ENCODE measurements at places on chromosomes 4 and X.

- no peaks in the 10 kb centered on the region for H3K4me1 ChIP-seq
- peaks cover 4% of the 10 kb centered on the region for H3K36me3 ChIP-seq
- peak overlapping the region; percentile 79 for H3K27ac ChIP-seq
- no peak overlapping the region for H3K4me3 ChIP-seq
- DNase-seq: no peak
Observed at GRCh38 chrX:18894156-18894555, 89.8 kb downstream of the PHKA2 start.

GRCh38 chr4:158807691-158808090 lies 38.9 kb downstream of the FNIP2 start:
- no peak for DNase-seq
- no peaks in the 10 kb centered on the region for H3K27me3 ChIP-seq
- H3K4me1 ChIP-seq: peaks cover 85% of the 10 kb centered on the region
- peak overlapping the region; percentile 27 for H3K27ac ChIP-seq
- no peak overlapping the region for H3K4me3 ChIP-seq

DNA sequence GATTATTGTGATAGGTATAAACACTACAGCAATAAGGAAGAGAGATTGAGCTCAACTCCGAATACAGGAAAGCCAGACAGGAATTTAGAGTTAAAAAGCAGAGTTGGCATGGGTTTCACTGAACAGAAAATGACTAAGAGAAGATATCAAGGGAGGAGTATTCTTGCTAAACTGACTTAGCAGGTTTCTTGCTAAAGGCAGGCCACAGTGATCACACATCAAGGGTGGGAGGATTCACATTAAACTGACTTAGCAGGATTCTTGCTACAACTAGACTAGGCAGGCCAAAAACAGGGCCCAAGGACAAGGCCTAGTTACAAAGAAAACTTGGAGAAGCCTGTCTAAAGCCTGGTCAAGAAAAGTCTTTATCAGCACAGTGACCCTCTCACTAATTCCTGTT lies 195.1 kb downstream of the MAGEB5 start:
- H3K27me3 ChIP-seq: no peaks in the 10 kb centered on the region
- no peak for DNase-seq
- H3K27ac ChIP-seq: no peak overlapping the region
- H3K36me3 ChIP-seq: no peaks in the 10 kb centered on the region

DNA sequence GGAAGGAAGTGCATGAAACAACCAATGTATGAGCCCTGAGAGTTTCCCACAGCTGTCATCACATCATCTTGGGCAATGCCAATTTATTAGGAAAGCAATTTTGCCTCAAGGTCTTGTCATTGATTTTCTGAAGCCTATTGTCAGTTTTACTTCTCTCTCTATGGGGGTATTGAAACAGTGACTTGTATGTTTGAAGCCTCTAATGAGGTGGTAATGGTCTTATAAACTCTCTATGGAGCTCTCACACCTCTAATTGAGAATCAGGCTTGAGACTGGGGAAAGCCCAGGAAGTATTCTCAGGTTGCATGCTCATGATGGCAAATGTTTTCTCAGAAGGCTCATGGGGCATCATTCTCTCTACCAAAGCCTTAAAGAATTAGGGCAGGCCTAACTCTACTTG lies 308.2 kb upstream of the EMCN start:
- no peaks in the 10 kb centered on the region for H3K4me1 ChIP-seq
- DNase-seq: no peak
- H3K27me3 ChIP-seq: no peaks in the 10 kb centered on the region
- no peaks in the 10 kb centered on the region for H3K36me3 ChIP-seq

- peak overlapping the region; percentile 32 for H3K27ac ChIP-seq
- H3K36me3 ChIP-seq: no peaks in the 10 kb centered on the region
- H3K4me3 ChIP-seq: peak overlapping the region; percentile 41
- H3K27me3 ChIP-seq: no peaks in the 10 kb centered on the region
- DNase-seq: peak; percentile 61
Observed at GRCh38 chr4:183722731-183723560, 63.9 kb downstream of the TRAPPC11 start.

- peaks cover 3% of the 10 kb centered on the region for H3K4me1 ChIP-seq
- no peak for DNase-seq
- H3K27ac ChIP-seq: no peak overlapping the region
- H3K27me3 ChIP-seq: peaks cover 3% of the 10 kb centered on the region
Observed at GRCh38 chrX:112736310-112736709, 56.6 kb upstream of the LHFPL1 start.

- DNase-seq: no peak
- no peaks in the 10 kb centered on the region for H3K4me1 ChIP-seq
- H3K4me3 ChIP-seq: no peak overlapping the region
- no peaks in the 10 kb centered on the region for H3K36me3 ChIP-seq
Observed at GRCh38 chr4:149160370-149160769, 655.3 kb downstream of the IQCM start.

GRCh38 chr4:7734651-7735260 lies 204.9 kb downstream of the AFAP1 start:
- no peaks in the 10 kb centered on the region for H3K27me3 ChIP-seq
- no peaks in the 10 kb centered on the region for H3K36me3 ChIP-seq
- no peak overlapping the region for H3K4me3 ChIP-seq
- no peaks in the 10 kb centered on the region for H3K4me1 ChIP-seq
- no peak overlapping the region for H3K27ac ChIP-seq
- DNase-seq: no peak

DNA sequence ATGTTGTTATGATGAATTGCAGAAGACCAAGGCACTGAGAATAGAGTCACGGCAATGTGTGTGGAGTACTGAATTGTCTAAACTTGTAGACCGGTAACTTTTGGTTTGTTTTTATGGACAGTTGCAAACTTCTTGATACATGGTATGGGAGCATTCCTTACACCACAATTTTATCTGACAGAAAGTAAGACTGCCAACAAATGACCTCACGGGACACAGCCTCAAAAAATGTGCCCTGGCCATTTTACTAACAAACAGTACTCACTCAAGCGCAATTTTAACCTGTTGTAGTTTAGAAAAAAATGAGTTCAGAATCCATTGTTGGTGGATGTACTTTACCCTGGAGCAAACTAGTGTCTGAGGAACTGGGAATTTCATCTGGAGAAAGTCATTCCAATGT lies 321.2 kb downstream of the CAMK2D start:
- H3K36me3 ChIP-seq: no peaks in the 10 kb centered on the region
- no peak overlapping the region for H3K4me3 ChIP-seq
- H3K27me3 ChIP-seq: no peaks in the 10 kb centered on the region
- H3K27ac ChIP-seq: no peak overlapping the region

All from heart left ventricle (tissue), 16 donors.